ENCODE measurements at places on chromosomes 5 and 9.

- DNase-seq, result no peak
Measured at GRCh38 chr5:159891371-159891770, 24.9 kb upstream of the ADRA1B start.

DNA sequence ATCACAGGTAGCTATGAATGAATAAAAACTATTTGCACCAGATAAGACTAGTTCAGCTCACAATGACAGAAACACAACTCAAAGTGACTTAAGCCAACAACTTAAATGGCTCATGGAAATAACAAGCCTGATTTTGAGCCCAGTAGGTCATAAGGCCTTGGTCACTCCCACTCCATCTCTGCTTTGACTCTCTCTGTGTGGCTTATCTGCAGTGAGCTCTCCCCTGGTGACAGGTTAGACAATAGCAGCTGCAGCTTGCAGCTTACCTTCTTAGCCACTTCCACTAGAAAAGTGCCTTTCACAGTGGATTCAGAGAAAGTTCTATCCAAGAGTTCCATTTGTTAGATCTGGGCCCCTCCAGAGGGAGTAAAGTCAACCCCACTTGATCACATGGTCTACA lies 315.7 kb downstream of the RAB3C start:
- DNase-seq, result no peak

- no peak for DNase-seq
Measured at GRCh38 chr9:104300124-104300523, 203.9 kb upstream of the OR13F1 start.

GRCh38 chr5:69450116-69450515 lies 35.2 kb downstream of the MARVELD2 start:
- DNase-seq, result no peak
